Tongue (tissue), 3 donors: ENCODE measurements at places on chromosomes 1 and 21. TPM values are rescaled to one million over a fixed set of nuclear protein-coding genes. Genes with fewer than 3 reads are reported as not detected.

Gene IFI44L
- total RNA-seq = 4.7 TPM

Gene TP73
- 6.1 TPM for total RNA-seq

Gene SPRR4
- total RNA-seq = not detected

Gene GPX7
- total RNA-seq = 138 TPM

Gene OR6N1
- total RNA-seq = not detected

Gene OR10Z1
- not detected for total RNA-seq
